ENCODE measurements at places on chromosomes 2 and 18. TPM values are rescaled to one million over a fixed set of nuclear protein-coding genes. Genes with fewer than 3 reads are reported as not detected.

GRCh38 chr2:8033546-8034096 is 648.2 kb upstream of the ID2 start:
- H3K27me3 ChIP-seq = no peaks in the 10 kb centered on the region
- H3K4me1 ChIP-seq = peaks cover 4% of the 10 kb centered on the region
- H3K27ac ChIP-seq = no peak overlapping the region
- H3K36me3 ChIP-seq = no peaks in the 10 kb centered on the region
- no peak for DNase-seq
- no peak overlapping the region for H3K4me3 ChIP-seq

DNA sequence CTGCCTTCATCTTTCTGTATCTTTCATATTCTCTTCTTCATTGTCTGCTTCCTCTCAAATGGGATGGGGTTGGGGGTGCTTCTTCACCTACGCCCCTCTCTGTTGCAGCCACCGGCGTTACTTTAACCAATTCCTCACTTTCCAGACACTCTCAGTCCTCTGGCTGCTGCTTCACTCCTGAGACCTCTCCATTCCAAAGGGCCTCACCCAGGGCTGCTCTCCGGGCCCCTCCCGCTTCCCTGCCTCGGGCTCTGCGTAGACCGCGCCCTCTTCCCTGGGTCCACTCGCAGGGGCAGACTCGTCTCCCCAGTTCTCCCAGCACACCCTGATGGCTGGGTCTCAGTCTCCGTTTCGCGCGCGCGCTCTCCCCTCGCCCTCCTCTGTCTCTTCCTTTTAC is 926 bp downstream of the SERPINB8 start:
- H3K36me3 ChIP-seq = no peaks in the 10 kb centered on the region
- H3K27ac ChIP-seq = peak overlapping the region; percentile 87
- peak; percentile 39 for DNase-seq
- H3K4me1 ChIP-seq = peaks cover 11% of the 10 kb centered on the region
- peak overlapping the region; percentile 84 for H3K4me3 ChIP-seq

DNA sequence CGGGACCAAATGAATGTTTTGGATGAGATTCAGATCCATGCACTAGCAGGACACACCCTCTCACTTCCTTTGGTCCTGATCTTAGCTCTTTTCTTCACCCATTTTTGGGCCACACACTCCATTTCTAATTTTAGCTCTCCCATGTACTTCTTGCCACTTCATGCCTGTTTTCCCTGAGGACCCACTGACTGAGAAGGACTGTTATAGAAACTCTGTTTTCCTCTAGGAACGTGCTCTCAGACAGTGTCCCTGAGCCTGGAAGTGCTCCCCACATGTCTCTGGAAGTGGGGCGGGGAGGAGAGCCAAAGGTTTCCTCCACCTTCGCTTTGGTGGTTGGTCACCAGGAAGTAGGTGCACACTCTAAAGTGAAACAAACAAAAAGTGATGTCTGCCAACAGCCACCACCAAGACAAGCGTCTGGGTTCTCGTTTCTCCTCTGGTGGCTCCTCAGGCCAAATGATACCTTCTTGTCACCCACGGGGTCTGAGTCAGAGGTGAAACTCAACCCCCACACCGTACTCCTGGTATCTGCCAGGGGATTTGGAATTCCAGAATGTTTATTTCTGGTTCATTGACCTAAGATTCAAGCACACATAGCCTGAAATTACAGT is 74.7 kb downstream of the MERTK start:
- H3K4me1 ChIP-seq = peaks cover 5% of the 10 kb centered on the region
- no peaks in the 10 kb centered on the region for H3K36me3 ChIP-seq
- no peak overlapping the region for H3K27ac ChIP-seq
- peak; percentile 13 for DNase-seq

DNA sequence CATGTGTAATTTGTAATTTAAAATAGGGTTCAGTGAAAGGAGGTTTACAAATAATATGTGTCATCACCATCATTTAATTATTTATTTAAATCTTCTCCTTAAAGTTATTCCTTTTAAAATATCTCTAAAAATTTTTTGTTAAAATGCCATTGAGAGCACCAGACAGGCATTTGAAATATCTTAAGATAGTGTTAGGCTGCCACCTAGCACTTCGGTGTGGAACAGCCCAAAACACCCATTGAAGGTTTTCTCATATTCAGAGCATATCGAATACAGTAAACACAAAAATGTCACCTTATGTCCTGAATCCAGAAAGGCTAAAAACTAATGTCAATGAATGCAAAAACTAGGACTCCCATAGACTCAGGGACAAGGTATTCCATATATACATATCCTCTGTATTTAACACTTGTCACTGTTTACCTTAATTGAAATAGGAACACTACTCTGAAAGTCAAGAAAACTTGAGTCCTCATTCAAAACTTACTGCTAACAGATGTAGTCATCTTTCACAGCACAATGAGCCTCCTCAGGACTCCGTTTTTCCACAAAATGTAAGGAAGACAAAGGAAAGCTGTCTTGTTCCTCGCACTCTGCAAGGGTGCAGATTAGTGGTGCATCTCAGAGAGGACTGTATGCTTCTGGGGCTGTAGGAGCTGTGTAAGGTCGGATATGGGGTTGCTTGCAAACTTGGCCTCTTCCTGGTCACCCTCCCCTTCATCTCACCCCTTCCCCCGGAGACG is 329.5 kb downstream of the PAX3 start:
- H3K4me3 ChIP-seq = no peak overlapping the region
- no peaks in the 10 kb centered on the region for H3K4me1 ChIP-seq
- no peaks in the 10 kb centered on the region for H3K36me3 ChIP-seq
- no peak overlapping the region for H3K27ac ChIP-seq
- no peaks in the 10 kb centered on the region for H3K27me3 ChIP-seq

GRCh38 chr2:237134321-237135230 is 48.9 kb downstream of the COPS8 start:
- H3K4me3 ChIP-seq = no peak overlapping the region
- DNase-seq = no peak
- H3K4me1 ChIP-seq = no peaks in the 10 kb centered on the region
- H3K36me3 ChIP-seq = no peaks in the 10 kb centered on the region
- H3K27ac ChIP-seq = no peak overlapping the region

DNA sequence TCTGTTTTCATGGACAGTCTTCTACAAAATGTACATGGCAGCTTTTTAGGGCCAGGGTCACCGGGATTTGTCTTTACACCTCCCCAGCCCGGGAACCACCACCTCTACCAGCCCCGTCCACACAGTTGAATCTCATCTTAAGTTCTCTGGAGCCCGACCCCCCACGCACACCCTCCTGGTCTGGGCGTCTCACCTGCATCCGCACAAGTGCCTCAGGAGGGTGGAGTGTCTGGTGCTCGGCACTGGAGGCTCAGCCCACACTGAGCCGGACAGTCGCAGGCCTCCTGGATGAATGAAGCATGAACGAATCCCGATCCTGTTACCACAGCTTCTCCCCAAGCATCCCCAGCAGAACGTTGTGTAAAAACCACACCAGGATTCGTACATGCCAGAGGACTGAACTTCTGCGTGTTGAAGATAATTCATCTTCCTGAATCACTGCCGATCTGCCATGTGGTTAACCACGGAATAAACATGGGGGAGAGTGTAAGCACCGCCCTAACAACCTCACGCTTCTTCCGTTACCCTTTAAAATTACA is 162.0 kb downstream of the RTP5 start:
- no peaks in the 10 kb centered on the region for H3K4me1 ChIP-seq
- no peak overlapping the region for H3K27ac ChIP-seq
- H3K4me3 ChIP-seq = no peak overlapping the region
- peaks cover 19% of the 10 kb centered on the region for H3K27me3 ChIP-seq
- no peak for DNase-seq

- DNase-seq = no peak
- H3K27me3 ChIP-seq = peaks cover 80% of the 10 kb centered on the region
- H3K4me3 ChIP-seq = no peak overlapping the region
- H3K4me1 ChIP-seq = peaks cover 36% of the 10 kb centered on the region
- no peaks in the 10 kb centered on the region for H3K36me3 ChIP-seq
Observed at GRCh38 chr2:218897394-218898108, 16.9 kb downstream of the WNT10A start.

DNA sequence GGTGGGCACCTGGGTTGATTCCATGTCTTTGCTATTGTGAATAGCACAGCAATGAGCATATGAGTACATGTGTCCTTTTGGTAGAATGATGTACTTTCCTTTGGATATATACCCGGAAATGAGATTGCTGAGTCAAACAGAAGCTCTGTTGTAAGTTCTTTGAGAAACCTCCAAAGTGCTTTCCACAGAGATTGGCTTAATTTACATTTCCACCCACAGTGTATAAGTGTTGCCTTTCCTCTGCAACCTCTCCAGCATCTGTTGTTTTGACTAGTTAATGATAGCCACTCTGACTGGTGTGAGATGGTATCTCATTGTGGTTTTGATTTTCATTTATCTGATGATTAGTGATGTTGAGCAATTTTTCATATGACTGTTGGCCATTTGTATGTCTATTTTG is 194.8 kb downstream of the ZNF804A start:
- H3K4me1 ChIP-seq = no peaks in the 10 kb centered on the region
- no peaks in the 10 kb centered on the region for H3K36me3 ChIP-seq
- no peak for DNase-seq
- no peak overlapping the region for H3K27ac ChIP-seq
- no peaks in the 10 kb centered on the region for H3K27me3 ChIP-seq

DNA sequence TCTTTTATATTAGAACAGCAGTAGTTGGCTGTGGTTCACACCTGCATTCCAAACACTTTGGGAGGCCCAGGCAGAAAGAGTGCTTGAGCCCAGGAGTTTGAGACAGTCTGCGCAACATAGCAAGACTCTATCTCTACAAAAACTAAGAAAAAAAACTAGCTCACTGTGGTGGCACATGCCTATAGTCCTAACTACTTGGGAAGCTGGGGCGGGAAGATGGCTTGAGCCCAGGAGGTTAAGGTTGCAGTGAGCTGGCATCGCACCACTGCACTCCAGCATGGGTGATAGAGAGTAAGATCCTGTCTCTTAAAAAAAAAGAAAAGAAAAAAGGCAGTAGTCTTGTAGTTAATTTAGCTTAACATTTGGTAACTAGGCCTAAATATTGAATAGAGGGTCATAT is 136.6 kb downstream of the AGPS start:
- H3K4me1 ChIP-seq = no peaks in the 10 kb centered on the region
- DNase-seq = no peak
- no peak overlapping the region for H3K4me3 ChIP-seq
- no peaks in the 10 kb centered on the region for H3K27me3 ChIP-seq
- H3K27ac ChIP-seq = no peak overlapping the region

DNA sequence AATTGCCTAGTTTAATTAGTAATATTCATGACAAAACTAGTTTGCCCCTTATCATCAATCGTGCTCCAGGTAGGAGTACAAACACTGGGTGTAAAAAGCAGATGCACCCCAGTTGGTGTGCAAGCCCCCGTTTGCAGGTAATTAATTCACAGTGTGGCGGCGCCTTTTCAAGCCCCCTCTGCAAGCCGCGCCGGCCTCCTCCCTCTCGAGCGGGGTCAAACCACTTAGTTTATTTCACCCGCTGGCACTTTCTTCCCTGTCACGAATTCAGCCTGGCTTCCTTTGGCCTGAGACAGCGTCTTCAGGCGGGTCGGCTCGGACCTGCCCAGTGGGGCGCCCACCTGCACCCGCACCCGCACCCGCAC is 64.7 kb upstream of the MAPRE2 start:
- H3K4me1 ChIP-seq = peaks cover 21% of the 10 kb centered on the region
- H3K27me3 ChIP-seq = peaks cover 29% of the 10 kb centered on the region
- no peaks in the 10 kb centered on the region for H3K36me3 ChIP-seq

DNA sequence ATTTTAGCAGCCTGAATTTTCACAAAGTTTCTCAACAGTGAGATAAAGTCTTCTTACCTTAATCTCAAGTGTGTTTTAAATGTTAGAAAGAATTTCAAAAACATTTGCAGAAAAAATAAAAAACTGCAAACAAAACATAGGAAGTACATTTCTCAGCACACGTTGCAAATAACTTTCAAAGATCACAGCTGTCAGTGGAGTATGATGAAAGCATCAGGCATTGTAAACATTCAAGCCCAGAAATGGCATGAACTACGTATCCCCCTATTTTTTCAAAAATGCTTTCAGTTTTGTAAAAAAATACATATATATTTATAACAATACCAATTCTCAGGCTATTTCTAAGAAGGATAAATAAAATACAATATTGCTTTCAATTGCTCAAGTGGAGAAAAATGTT is 320.6 kb upstream of the TFPI start:
- no peaks in the 10 kb centered on the region for H3K27me3 ChIP-seq
- no peaks in the 10 kb centered on the region for H3K4me1 ChIP-seq
- H3K27ac ChIP-seq = no peak overlapping the region
- H3K4me3 ChIP-seq = no peak overlapping the region
- H3K36me3 ChIP-seq = no peaks in the 10 kb centered on the region
- DNase-seq = no peak

- DNase-seq = peak; percentile 80
- H3K36me3 ChIP-seq = no peaks in the 10 kb centered on the region
- H3K27ac ChIP-seq = peak overlapping the region; percentile 84
- peaks cover 27% of the 10 kb centered on the region for H3K4me1 ChIP-seq
- no peaks in the 10 kb centered on the region for H3K27me3 ChIP-seq
Observed at GRCh38 chr18:57780706-57781347, 22.3 kb downstream of the ATP8B1 start.

- H3K36me3 ChIP-seq = no peaks in the 10 kb centered on the region
- peaks cover 14% of the 10 kb centered on the region for H3K4me1 ChIP-seq
- H3K27ac ChIP-seq = no peak overlapping the region
- peaks cover 2% of the 10 kb centered on the region for H3K27me3 ChIP-seq
- no peak for DNase-seq
- peak overlapping the region; percentile 58 for H3K4me3 ChIP-seq
Observed at GRCh38 chr2:190179754-190180312, 117.3 kb upstream of the MSTN start.

GRCh38 chr2:157784169-157784822 is 91.8 kb downstream of the ACVR1 start:
- H3K4me1 ChIP-seq = peaks cover 32% of the 10 kb centered on the region
- no peaks in the 10 kb centered on the region for H3K27me3 ChIP-seq
- no peak for DNase-seq

DNA sequence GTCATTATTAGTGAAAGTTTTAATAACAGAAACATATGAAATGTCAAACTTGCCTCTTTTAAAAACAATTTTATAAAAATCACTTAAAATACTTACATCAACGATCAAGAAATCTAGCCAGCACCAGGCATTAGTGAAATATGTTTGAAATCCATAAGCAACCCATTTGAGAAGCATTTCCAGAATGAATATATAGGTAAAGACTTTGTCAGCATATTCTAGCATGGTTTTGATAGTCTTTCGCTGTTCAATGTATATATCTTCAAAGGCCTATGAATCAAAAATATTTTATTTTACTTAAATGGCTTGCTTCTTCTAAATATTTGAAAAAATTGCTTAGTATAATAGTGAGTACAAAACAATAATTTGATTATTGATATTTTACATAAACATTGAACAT is 91.1 kb downstream of the SCN3A start:
- no peak overlapping the region for H3K4me3 ChIP-seq
- H3K4me1 ChIP-seq = no peaks in the 10 kb centered on the region
- DNase-seq = no peak
- no peaks in the 10 kb centered on the region for H3K27me3 ChIP-seq
- no peaks in the 10 kb centered on the region for H3K36me3 ChIP-seq
- no peak overlapping the region for H3K27ac ChIP-seq

- H3K27me3 ChIP-seq = no peaks in the 10 kb centered on the region
- H3K36me3 ChIP-seq = no peaks in the 10 kb centered on the region
- H3K4me3 ChIP-seq = no peak overlapping the region
- DNase-seq = no peak
Observed at GRCh38 chr2:35293261-35293660, 1062.3 kb upstream of the CRIM1 start.

PIEZO2 gene
- 47.2 TPM for total RNA-seq

SLC9A4 gene
- total RNA-seq = 0.04 TPM

AMER3 gene
- total RNA-seq = 0.09 TPM

RMND5A gene
- 41.3 TPM for total RNA-seq

PCARE gene
- 0.09 TPM for total RNA-seq

SERPINB5 gene
- not detected for total RNA-seq

ZC3H6 gene
- total RNA-seq = 8.2 TPM

CKAP2L gene
- total RNA-seq = 5.5 TPM
